ENCODE measurements at places on chromosomes 1 and 21.
A peak's percentile ranks its signal among the peaks of the same experiment; 100 is the strongest.

DNA sequence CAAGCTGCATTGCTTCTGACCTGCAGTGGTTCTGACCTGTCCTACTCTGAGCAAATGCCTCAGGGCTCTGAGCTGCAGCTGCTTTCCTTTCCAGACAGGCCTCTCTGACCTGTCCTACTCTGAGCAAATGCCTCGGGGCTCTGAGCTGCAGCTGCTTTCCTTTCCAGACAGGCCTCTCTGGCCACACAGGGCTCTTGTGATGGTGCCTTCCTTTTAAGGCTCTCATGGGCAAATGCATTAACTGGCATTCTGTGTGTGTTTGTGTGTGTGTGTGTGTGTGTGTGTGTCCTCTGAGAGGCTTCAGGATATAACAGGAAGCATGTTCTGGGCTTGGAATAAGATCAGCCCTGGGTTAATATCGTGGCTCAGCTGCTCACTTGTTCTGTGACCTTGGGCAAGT lies 131.3 kb downstream of the NTPCR start:
- no peak for DNase-seq

DNA sequence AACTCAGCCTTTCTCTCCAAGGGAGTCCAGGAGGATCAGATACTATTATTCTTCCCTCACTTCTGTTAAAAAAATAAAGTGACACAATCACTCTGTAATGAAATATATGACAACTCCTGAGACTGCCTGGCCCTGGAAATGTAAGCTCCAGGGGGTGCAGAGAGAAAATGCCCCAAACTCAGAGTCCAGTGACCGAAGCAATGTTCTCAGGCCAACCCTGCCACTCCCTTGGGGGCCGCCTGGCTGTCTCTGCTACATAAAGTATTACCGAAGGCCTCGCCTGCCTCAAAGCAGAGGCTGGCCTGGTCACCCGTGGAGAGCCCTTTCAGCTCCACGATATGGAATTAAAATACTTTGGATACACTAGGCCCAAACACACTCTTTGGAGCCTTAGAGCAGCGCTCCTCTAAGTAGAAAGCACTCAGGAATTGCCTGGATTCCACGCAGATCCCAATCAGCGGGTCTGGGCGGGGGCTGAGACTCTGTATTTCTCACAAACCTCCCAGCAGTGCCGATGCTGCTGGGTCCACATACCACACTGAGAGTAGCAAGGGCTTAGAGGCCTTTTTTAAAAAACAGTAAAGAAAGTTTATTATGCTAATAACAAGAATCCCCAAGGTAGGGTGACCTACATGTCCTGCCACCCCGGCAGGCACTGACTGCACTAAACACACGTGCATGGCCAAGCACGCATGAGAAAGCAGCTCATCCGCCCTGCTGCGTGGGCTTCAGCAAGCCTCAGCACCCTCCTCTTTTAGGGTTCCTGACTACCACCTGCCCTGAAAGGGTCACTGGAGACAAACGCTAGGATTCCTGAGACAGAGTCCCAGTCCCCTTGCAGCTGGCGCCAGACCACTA lies 31.1 kb downstream of the TMCO4 start:
- DNase-seq, result no peak

DNA sequence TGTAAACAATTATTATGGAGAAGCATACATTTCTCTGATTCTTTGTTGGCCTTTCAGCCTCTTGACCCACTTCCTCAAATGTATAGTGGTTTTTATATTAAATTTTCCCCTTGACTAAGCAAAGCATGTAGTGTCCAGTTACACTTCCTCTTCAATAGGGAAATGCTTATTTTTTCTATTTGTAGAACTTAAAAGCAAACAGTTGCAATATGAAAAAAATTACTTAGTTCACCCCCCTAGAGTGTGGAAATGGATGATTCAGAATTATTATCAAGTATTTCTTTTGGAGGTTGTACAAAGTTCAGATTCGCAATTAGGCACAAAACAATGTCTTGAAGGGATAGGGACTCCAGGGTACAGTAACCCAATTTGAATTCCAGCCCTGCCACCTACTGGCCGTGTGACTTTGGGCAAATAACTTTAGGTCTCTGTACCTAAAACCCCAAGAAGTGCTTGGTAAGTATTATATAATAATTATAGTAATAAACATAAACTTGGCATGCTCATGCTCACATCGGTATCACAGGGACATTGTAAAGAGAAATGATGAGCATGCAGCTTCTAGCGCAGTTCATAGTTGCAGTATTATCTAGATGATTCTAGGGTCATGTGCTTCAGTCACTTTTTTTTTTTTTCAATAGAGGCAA lies 28.6 kb upstream of the IFNGR2 start:
- DNase-seq, result peak; percentile 47

DNA sequence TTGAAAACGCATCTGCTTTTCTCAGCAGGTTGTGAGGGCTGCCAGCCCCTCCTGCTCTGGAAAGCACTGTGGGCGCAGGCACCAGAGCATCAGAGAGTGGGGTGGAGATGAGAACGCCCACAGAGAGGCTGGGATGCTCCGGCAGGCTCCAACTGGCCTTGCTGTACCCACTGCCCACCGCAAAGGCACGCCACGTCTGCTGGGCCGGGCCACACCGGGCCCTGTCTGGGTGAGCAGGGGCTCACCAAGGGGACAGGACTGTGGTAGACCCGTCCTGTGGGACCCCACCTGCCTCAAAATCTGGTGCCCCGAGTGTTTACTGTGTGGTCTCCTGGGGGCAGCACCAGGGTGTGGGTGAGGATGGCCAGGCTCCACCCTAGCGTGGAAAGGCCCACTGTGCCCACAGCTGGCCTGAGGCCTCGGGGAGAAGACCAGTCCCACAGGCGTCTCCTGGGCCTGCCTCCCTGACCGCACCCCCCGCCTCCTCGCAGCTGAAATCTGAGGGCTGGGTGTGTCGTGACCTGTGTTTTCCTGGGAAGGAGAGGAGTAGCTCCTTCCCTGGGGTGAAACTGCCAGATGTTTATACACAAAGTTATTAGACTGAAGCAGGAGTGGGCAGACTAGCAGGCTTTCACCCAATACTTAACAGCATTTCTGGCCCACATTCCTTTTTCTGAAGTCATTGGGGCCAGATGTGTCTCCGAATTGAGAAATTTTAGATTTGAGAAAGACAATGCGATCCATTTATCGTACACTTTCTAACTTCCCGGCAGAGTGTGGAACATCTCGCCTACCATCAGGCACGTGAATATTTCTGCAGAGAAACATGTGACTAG lies 53.8 kb downstream of the STUM start:
- DNase-seq, result no peak

DNA sequence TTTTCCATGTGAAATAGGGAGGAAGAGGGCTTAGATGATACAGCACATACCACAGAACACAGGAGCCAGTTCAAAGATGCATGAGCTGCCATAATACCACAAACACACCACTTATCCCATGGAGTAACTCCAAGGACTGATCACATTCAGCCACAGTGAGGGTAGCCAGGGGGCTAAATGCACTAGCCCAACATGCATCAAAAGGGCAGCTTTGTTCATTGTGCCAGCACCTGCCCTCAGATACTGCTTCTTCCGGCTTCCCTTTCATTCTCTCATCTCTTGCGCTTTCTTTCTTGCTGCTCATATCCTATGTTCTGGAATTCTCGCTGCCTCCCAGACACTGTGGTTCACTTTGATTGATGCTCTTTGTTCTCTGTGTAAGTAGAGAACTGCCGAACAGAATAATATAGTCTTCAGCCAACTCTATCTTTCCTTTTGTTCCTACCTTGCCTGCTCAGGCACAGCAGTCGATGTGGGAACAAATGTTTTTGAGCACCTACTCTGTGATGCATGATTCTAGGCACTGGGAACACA lies 50.0 kb upstream of the SYT6 start:
- no peak for DNase-seq

Measured in stimulated activated CD4-positive, alpha-beta T cell treated with anti-CD3 and anti-CD28 coated beads, TNF-alpha, amount 100 ng/mL, for 24 hours (primary cell).